GM23338 (cell line): ENCODE measurements at places on chromosomes 4 and X. TPM values are rescaled to one million over a fixed set of nuclear protein-coding genes. Genes with fewer than 3 reads are reported as not detected.

STATH gene
- not detected in 2 replicates for total RNA-seq

SH3D19 gene
- 51.6 and 57.4 TPM in 2 replicates for total RNA-seq

ETDA gene
- total RNA-seq, result not detected in 2 replicates

BRS3 gene
- total RNA-seq, result not detected in 2 replicates

ZNF674 gene
- total RNA-seq, result 5.5 and 5.8 TPM in 2 replicates

DCAF8L2 gene
- total RNA-seq, result not detected in 2 replicates

MAML3 gene
- 3.7 and 6.5 TPM in 2 replicates for total RNA-seq

YTHDC1 gene
- total RNA-seq, result 67.6 and 72.3 TPM in 2 replicates

ATP8A1 gene
- total RNA-seq, result 28.7 and 66.3 TPM in 2 replicates

DMRTC1B gene
- total RNA-seq, result not detected in 2 replicates

XKRX gene
- total RNA-seq, result 0.83 and 1.6 TPM in 2 replicates

ENPEP gene
- total RNA-seq, result 0.74 and 1.5 TPM in 2 replicates

USP26 gene
- total RNA-seq, result not detected in 2 replicates

RBMXL3 gene
- total RNA-seq, result not detected in 2 replicates

ARHGAP10 gene
- total RNA-seq, result 4.6 and 5.1 TPM in 2 replicates

MAGED4B gene
- 63.8 and 79.8 TPM in 2 replicates for total RNA-seq

AFF2 gene
- total RNA-seq, result 5.8 and 5.9 TPM in 2 replicates

SOWAHD gene
- total RNA-seq, result 3.8 and 5.1 TPM in 2 replicates

PCDH19 gene
- total RNA-seq, result 0.89 and 1.4 TPM in 2 replicates

GYPB gene
- total RNA-seq, result not detected in 2 replicates

GCNA gene
- total RNA-seq, result 1.5 and 2.7 TPM in 2 replicates

ABLIM2 gene
- total RNA-seq, result 1.0 and 4.3 TPM in 2 replicates

GABRG1 gene
- total RNA-seq, result 0.58 and 1.6 TPM in 2 replicates

GPR34 gene
- not detected in 2 replicates for total RNA-seq

LIMCH1 gene
- 1.5 and 4.4 TPM in 2 replicates for total RNA-seq

FGF5 gene
- total RNA-seq, result not detected in 2 replicates

ANK2 gene
- 23.8 and 40.4 TPM in 2 replicates for total RNA-seq

RAB40AL gene
- 0.83 and 1.6 TPM in 2 replicates for total RNA-seq

SLC49A3 gene
- 2.6 and 3.7 TPM in 2 replicates for total RNA-seq

ATG4A gene
- 1.1 and 2.8 TPM in 2 replicates for total RNA-seq

MTTP gene
- total RNA-seq, result 0.14 TPM in 1 of 2 replicates, not detected in the other

BMX gene
- total RNA-seq, result not detected in 2 replicates

FHIP1A gene
- total RNA-seq, result 95.8 and 108 TPM in 2 replicates

CFI gene
- not detected in 2 replicates for total RNA-seq

CNGA1 gene
- total RNA-seq, result 2.0 and 3.3 TPM in 2 replicates

MAB21L2 gene
- not detected in 2 replicates for total RNA-seq

CXCL13 gene
- not detected in 2 replicates for total RNA-seq

STK26 gene
- 110 and 123 TPM in 2 replicates for total RNA-seq
